SK-N-SH (cell line): ENCODE measurements at places on chromosomes 16 and 17. TPM values are rescaled to one million over a fixed set of nuclear protein-coding genes. Genes with fewer than 3 reads are reported as not detected.

Gene SULT1A1
- polyA plus RNA-seq, result 0.13 and 0.21 TPM in 2 replicates

Gene ABCA9
- polyA plus RNA-seq, result 0.07 and 0.15 TPM in 2 replicates

Gene PVALEF
- not detected in 2 replicates for polyA plus RNA-seq

Gene GPT2
- polyA plus RNA-seq, result 19.9 and 21.9 TPM in 2 replicates

Gene TEKT5
- not detected in 2 replicates for polyA plus RNA-seq

Gene IRX3
- polyA plus RNA-seq, result 4.1 and 7.1 TPM in 2 replicates

Gene KRTAP4-5
- not detected in 2 replicates for polyA plus RNA-seq

Gene KRT20
- polyA plus RNA-seq, result not detected in 2 replicates

Gene C17orf113
- polyA plus RNA-seq, result 0.44 and 0.52 TPM in 2 replicates

Gene RNF227
- polyA plus RNA-seq, result 7.4 and 9.0 TPM in 2 replicates

Gene DOC2A
- polyA plus RNA-seq, result 10.3 and 10.4 TPM in 2 replicates

Gene SERPINF2
- 0.16 and 0.26 TPM in 2 replicates for polyA plus RNA-seq

Gene LGALS9
- polyA plus RNA-seq, result 0.21 and 0.37 TPM in 2 replicates

Gene KRTAP17-1
- polyA plus RNA-seq, result not detected in 2 replicates

Gene NPIPB13
- polyA plus RNA-seq, result 1.9 and 5.3 TPM in 2 replicates
